Right hindlimb (tissue), 1 donor: ENCODE measurements at places on chromosomes 1 and 21.

DNA sequence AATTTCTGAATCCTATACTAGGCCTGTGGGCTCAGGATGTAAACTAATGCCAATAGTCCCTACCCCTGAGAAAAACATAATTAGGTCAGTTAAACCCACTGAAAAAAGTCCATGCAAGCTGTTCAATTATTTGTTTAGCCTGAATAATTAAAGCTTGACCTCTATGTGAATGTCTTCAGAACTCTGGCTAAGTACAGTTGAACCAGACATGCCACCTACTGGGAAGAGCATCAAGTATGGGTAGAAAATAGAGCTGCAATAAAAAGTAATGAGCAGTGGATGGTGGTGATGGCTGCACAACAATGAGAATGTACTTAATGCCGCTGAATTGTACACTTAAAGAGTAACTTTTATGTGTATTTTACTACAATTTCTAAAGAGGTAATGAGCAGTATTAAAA is 23.6 kb upstream of the SLC19A2 start:
- DNase-seq, result no peak

- DNase-seq, result no peak
Observed at GRCh38 chr1:183303901-183304300, 114.3 kb downstream of the NMNAT2 start.

GRCh38 chr21:37374027-37374426 is 7.5 kb downstream of the DYRK1A start:
- no peak for DNase-seq

DNA sequence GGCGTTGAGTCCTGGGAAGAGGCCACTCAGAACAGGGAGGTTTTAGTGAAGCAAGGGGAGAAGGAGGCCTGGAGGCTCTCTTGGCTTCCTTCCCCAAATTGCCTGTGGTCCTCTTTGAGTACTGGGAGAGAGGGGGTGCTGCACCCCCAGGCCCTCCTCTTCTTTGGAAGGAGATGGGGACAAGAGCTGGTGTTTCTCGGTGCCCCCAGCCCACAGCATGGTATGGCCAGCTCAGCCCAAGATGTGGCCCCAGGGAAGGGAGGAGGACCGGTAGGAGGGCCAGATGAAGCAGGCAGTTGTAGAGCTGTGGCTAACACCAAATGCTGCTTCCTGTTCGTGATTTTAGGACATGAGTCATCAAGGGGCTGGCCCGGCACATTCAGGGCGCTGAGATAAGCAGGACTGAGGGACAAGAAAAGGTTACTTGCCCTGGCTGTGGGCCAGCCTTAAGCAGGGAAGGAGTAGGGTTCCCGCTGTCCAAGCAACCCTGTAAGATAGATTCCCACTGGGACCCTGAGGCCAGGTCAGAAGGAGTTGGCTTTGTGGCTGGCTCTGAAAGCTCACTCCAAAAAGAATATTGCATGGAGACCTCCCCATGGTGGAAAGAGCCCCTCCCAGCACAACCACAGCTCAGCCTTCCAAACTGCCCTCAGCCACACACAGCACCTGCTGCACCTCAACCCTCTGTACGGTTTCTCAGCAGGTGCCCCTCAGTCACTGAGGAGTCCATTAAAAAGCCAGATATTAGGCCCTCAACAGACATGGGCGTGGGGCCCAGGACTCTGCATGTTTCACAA is 4.9 kb upstream of the TNFRSF1B start:
- peak; percentile 68 for DNase-seq

DNA sequence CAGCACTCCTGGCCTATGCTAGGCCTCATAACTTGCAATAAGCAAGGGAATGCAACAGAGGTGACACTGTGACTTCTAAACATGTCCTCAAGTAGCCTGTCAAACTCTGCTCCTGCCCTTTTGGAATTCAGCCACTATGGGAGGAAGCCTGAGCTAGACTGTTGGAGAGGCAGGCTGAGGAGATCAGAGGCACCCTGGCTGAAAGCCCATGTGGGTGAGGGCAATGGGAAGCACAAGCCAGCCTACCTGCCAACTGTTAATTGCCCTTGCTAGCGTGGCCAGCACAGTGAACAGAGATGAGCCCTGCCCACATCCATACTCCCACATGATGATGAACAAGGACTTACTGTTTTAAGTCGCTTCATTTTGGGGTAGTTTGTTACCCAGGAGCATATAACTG is 17.7 kb downstream of the GNB1 start:
- no peak for DNase-seq

GRCh38 chr1:162689745-162690671 is 57.7 kb downstream of the DDR2 start:
- no peak for DNase-seq
